ENCODE measurements at places on chromosomes 1 and 21.

DNA sequence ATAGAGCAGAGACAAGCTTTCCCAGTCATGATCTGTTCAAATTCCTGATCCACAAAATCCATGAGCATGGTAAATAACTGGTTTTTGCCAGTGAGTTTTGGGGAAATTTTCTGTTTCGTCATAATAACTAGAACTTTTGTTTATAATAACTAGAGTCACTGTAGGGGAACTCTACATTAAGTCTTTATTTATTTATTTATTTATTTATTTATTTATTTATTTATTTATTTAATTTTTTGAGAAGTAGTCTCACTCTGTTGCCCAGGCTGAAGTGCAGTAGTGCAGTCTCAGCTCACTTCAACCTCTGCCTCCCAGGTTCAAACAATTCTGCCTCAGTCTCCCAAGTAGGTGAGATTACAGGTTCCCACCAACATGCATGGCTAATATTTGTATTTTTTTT is 1106.8 kb downstream of the AMY1C start:
- DNase-seq, result no peak

DNA sequence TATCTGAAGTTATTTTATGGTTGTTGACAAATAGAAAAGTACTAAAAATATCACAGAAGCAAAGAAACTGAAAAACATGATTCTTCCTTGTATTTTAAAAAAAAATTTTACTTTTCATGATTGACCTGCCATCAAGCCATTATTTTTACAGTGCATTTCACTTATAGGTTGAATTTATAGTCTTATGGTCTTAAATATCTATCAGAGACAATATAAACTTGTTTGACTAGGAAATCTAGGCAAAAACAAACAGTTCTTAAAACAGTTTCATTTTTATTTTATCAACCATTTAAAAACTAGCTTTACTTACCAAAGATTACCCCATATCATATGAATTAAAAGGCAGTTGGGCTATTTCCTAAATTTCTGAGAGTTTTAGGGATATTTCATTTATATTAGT is 59.2 kb downstream of the SLC16A1 start:
- DNase-seq, result no peak

DNA sequence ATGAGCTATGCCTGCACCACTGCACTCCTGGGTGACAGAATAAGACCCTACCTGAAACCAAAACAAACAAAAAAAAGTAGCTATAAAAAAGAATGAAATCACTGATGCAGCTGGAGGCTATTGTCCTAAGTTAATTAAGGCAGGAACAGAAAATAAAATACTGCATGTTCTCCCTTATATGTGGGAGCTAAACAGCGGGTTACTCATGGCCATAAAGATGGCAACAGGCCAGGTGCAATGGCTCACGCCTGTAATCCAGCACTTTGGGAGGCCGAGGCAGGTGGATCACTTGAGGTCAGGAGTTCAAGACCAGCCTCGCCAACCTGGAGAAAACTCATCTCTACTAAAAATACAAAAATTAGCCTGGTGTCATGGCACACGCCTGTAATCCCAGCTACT is 152.7 kb downstream of the PIK3R3 start:
- no peak for DNase-seq

DNA sequence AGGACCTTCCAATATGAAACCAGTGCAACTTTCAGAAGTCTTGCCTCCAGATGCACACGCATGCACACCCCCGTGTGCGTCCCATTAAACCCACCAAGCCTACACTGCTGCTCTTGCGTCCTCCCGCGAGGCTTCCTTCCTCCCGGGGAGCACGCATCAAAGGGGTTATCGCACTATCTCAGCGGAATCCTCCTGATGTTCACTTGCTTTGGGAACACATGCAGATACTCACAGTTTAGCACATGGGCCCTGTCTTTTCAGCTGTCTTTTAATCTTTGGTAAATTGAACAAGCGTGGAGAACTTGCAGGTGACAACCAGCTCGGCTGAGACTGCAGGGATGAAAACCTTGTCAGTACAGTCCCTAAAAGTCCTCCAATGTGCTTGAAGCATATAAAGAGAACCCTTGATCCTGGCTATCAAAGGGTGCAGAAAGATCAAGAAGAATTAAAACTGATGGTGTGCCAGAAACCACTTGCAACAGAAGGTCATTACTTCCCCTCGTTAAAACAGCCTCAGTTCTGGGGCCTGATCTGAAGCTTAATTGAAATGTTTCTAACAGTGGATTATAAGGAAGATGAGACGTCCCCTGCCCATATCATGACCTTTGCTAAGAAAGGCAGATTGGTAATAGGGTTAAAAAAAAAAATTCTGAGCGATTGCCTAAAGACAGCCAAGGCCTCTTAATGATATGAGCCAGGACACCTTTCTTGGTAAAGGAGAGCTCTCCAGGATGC is 149.4 kb upstream of the LMO4 start:
- DNase-seq, result no peak

- no peak for DNase-seq
These were observed 119.4 kb downstream of the MAST2 start for GRCh38 chr1:45922813-45923212.
